ENCODE measurements at places on chromosomes 2 and 18.

DNA sequence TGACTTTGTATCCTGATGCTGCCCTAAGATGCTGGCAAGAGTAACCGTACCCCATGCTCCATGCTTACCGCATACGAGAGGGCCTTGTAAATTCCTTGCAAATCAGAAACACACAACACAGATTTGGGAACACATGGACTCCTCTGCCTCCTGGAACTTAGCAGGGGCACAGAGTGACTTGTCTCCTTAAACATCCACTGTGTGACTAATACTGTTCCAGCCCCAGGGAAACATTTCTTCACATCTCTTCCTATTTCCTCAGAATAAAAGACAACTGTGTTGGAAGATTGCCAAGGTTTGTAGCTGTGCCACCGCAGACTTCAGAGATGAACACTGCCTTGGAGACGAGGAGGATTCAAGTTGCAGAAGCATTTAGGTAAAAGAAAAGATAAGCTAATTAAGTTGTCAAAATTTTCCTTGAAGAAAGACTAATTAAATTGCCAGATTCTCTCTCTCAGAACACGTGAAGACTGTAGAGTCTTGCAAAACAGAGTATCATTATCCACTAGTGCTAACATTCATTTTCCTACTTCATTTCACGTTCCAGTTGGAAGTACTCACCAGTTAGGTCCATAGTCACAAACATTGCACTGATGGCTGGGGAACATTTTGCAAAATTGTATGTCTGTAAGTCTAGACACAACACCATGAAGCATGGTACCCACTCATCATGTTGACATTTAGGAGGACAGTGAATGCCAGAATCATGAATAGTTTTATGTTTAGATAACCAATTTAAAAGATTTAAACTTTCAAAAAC is 188.8 kb downstream of the TSN start:
- DNase-seq: no peak

DNA sequence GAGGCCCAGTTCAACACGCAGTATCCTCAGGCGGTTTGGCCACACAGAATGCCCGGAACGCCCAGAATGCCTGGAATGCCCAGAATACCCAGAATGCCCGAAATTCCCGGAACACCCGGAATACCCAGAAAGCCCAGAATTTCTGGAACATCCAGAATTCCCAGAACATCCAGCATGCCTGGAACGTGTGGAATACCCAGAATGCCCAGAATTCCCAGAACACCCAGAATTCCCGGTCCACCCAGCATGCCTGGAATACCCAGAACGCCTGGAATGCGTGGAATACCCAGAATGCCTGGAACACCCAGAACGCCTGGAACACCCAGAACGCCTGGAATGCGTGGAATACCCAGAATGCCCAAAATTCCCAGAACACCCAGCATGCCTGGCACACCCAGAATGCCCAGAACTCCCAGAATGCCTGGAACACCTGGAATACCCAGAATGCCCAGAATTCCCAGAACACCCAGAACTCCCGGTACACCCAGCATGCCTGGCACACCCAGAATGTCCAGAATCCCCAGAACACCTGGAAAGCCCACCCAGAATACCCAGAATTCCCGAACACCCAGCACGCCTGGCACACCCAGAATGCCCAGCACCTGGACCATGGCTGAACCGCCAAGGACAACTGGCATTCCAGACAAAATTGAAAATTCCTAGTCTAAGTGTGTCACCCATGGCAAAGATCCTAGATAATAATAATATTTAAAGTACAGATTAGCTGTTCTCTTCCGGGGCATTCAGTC is 487.4 kb upstream of the SALL3 start:
- DNase-seq: no peak

- DNase-seq: no peak
Measured at GRCh38 chr2:238684362-238685326, 163.2 kb upstream of the TWIST2 start.

GRCh38 chr2:25409468-25409867 is 67.7 kb upstream of the DNMT3A start:
- no peak for DNase-seq

DNA sequence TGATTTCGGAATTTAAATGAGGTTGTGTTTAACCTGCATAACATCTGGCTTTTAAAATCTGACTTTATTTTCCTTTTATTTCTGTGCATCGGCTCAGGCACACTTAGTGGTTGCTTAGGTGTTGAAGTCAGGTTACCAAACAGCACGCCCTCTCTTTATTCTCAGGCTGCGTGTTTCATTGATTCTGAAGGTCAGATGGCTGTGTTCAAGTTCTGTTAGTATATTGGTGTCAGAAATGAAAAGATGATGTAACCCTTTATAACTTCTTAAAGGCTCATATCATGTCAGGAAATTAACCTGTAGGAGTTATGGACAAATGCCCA is 246.5 kb downstream of the LDLRAD4 start:
- no peak for DNase-seq

DNA sequence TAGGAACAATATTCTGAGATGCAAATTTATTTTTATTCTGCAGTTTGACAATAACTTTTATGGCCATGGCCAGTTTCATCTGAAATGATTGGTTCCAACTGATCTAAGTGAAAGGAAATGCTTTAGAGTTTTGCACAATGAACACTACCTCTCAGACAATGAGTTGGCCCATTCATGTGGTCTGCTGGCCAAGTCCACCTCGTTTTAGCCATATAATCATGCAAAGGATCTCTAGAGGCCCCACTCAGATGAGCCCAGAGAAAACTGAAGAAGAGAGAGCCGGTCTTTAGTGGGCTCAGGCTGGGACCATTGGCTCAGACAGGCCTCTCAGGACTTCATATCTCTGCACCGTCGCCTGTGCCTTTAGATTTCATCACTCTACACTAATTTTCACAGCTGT is 254.7 kb downstream of the MREG start:
- no peak for DNase-seq

DNA sequence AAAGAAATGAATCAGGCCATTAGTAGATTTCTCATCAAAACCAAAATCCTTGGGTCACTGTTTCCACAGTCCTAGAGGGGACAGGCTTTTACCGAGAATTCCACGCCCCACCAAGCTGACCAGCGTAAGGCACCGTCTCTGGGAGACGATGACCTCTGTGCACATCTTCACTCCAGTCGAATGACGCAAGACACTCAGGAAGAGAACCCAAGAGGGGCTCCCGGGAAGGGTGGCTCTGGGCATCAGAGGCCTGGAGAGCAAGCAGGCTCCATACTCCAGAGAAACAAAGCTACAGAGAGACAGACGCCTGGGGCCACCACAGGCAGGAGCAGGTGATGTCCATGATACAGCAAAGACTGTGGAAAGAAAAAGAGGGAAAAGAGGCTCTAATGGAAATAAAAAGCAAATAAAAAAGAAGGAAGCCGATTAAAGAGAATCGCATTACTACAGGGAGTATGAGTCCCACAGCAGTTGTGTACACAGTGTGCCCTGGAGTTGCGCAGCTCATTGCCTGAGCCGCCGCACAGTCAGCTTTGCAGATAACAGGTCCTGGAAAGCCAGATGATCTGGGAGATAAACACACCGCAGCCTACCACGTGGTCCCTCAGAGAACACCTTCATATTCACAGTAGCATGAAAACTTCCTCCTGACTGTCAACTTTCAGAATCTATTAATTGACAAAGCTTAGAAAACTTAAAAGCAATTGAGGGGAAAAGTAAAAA is 572.7 kb upstream of the SALL3 start:
- DNase-seq: no peak

GRCh38 chr2:37635504-37636380 is 35.7 kb downstream of the CDC42EP3 start:
- DNase-seq: peak; percentile 80

GRCh38 chr2:152446213-152446612 is 111.2 kb downstream of the FMNL2 start:
- DNase-seq: no peak

DNA sequence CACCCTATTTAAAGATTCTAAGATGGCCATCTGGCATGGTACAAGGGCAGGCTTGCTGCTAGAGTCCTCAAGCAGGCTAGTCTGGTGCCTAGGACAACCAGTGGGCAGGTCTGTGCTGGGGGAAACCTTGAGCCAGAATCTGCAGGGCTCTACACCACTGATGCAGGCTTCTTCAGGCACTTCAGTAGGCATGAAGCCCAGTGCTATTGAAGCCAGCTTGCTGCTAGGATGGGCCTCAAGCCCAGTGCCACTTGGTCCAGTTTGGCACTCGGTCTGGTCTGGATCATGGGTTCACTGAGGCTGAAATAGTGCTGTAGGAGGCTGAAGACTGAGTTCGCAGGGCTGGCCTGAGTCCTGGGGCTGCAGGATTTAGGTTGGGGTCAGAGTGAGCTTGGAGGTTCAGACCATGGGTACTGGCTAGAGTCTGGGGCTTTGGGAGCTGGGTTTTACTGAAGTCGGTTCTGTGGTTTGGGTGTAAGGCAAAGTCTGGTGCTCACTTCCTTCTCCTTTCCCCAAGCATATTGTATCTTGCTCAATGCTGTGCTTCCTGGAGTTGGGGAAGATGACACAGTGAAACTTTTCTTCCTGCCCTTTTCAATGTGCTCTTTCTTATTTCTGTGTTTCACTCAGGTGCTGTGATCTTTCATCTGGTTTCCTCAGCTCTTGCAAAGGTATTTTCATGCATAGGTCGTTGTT is 41.2 kb downstream of the SP100 start:
- no peak for DNase-seq

DNA sequence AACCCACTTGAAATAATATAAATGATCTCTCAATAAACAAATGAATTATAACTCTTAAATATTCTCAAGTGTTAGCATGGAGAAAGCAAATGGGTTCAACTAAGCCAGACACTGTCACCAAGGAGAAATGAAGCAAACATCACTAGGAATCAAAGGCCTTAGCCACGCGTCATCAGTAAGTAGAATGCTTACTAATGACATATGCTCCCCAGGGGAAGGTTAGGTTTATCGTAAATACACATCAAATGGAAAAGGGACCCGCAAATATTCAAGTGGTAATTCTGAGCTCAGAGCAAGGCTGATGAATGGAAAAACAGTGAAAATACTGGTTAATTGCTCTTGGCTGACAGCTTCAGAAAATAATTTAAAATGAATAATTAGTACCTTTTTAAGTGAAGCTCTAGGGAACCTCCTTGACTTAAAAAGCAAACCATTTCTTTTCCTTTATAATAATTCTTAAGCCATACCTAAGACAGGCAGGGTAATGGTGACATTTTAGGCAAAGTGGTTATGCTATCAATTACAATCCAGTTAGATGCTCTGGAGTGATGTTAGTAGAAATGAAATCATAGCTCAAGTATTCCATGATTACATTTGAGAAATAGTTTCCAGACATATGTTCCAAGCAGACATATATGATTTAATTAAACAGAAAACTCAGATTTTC is 101.5 kb downstream of the ALPK2 start:
- no peak for DNase-seq

GRCh38 chr2:162581959-162582798 is 238.2 kb downstream of the GCA start:
- DNase-seq: no peak

DNA sequence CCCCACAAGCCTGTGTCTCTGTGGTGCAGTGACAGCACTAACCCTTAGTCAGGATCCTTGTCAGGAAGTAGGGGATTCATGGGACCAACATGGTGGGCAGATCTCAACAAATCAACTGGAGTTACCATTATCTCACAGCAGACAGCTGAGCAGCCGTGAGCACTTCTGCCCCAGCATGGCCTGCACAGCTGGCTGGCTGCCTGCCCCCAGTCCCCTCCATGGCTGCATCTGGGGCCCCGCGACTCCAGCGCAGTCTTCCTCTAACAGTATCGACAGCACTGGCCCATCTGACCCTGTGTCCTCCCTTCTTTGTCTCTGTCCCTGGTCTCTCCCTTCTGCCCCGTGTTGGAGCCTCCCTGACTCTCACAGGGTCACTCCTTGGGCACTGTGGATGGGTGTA is 4.7 kb upstream of the ADCY3 start:
- DNase-seq: no peak
